ENCODE measurements at places on chromosomes 1 and 21.

DNA sequence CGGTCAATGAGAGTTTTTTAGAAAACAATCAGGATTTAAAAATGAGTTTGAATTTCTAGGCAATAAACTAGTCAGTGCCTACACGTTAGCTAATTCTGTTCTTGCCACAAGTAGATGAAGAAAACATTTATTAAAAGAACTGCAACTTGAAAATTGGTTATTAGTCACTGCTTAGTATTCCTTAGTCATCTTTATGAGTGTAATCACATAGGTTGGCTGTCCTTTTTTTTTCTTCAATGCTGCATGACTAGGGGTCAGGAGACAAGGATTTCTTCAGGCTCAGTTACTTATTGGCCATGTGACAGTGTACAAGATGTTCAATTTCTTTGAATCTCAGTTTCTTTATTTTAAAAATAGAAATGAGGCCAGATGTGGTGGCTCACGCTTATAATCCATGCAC, 17.1 kb downstream of the SOAT1 start:
- peak; percentile 57 for DNase-seq

GRCh38 chr1:216632980-216633379, 90.2 kb downstream of the ESRRG start:
- no peak for DNase-seq

DNA sequence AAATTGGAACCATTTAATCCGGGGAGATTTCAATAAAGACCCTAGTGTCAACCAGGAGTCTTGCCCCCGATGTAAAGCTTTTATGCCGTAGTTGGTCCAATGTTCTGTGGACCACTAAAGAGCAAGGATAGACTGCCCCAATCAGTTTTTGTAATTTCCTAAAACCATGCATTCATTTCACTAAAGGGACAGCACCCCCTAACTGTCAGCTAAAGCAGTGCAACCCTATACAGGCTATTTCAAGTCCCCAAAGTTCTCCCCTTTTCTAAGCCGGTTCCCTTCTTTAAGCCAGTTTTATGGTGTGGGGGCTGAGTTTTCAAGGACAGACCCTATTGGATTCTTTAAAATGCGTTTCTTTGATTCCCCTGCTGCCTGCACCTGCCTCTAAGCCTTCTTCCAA, 12.7 kb upstream of the PDPN start:
- no peak for DNase-seq

DNA sequence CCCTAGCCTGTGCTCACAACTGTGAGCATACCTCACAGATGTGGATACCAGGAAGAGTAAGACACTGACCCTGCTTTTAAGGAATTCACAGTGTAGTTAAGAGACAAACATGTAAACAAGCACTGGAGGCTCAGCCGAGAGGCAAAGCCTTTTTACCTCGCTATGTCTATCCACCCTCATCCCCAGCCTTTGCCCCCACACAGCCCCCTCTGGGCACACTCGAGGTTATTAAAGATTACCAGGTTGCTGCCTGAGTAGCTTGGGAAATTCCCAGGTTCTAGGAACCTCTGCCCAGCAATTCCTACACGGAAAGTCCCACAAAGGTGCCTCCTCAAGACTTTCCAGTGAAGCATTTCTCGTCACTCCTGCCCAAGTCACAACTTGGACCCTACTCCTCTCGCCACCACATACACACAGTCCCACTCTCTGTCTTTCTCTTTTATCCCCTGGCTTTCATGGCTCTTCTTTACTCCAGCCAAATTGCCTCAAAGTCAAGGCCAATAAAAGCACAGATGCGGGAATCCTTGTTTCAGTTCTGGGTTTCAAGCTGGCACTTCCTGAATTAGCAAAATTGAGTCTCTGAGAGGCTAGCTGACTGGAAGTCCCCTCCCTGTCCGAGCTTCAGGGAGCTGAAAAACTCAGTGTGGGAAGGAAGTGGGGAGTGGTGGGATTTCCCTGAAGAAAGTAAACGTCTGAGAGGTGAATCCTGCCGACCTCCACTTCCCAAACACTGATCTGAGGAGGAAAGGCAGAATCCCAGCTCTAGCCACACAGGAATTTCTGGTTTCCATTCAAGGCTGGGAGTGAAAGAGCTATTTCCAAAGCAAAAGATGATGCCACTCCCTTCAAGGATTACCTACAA, 7.6 kb downstream of the DENND2D start:
- no peak for DNase-seq

All from fibroblast of skin of scalp (primary cell).